Natural killer cell (primary cell): ENCODE measurements at places on chromosomes 2 and 18. TPM values are rescaled to one million over a fixed set of nuclear protein-coding genes. Genes with fewer than 3 reads are reported as not detected.

The CCDC150 gene
- 1.1 TPM for total RNA-seq

The GAD1 gene
- not detected for total RNA-seq

The MROH2A gene
- not detected for total RNA-seq

The GPAT2 gene
- 3.8 TPM for total RNA-seq

The RBM45 gene
- total RNA-seq: 10.9 TPM

The C1QL2 gene
- total RNA-seq: not detected

The LAMA1 gene
- not detected for total RNA-seq

The CGREF1 gene
- not detected for total RNA-seq

The CNOT9 gene
- 61.4 TPM for total RNA-seq

The ZNF396 gene
- total RNA-seq: 1.2 TPM

The ZAP70 gene
- 1,008 TPM for total RNA-seq

The DSG2 gene
- not detected for total RNA-seq

The ALLC gene
- not detected for total RNA-seq

The SH3RF3 gene
- total RNA-seq: 0.23 TPM

The TBR1 gene
- total RNA-seq: not detected

The ICOS gene
- 4.2 TPM for total RNA-seq

The IL1RN gene
- 0.52 TPM for total RNA-seq

The PREPL gene
- 17.2 TPM for total RNA-seq

The NAPG gene
- total RNA-seq: 34.3 TPM

The HDHD2 gene
- 35.3 TPM for total RNA-seq

The SCG2 gene
- not detected for total RNA-seq

The SMAD2 gene
- 160 TPM for total RNA-seq

The SAG gene
- total RNA-seq: 0.33 TPM

The NT5C1B gene
- not detected for total RNA-seq

The TYMS gene
- 7.8 TPM for total RNA-seq

The CHRNG gene
- total RNA-seq: not detected

The CIB4 gene
- not detected for total RNA-seq

The SERPINB2 gene
- 1.4 TPM for total RNA-seq

The EFR3B gene
- total RNA-seq: 0.05 TPM

The SKOR2 gene
- not detected for total RNA-seq

The FOXI3 gene
- not detected for total RNA-seq

The FHOD3 gene
- not detected for total RNA-seq

The SERPINB7 gene
- total RNA-seq: not detected

The NEU2 gene
- not detected for total RNA-seq

The GPR75 gene
- total RNA-seq: 4.1 TPM

The RTP5 gene
- 0.47 TPM for total RNA-seq

The ANO7 gene
- 0.97 TPM for total RNA-seq

The TUBA4B gene
- not detected for total RNA-seq

The GBX2 gene
- total RNA-seq: not detected

The MCM6 gene
- 15.9 TPM for total RNA-seq

The TACR1 gene
- not detected for total RNA-seq

The CFC1 gene
- total RNA-seq: not detected

The GLI2 gene
- not detected for total RNA-seq

The COLEC12 gene
- total RNA-seq: not detected

The SOX11 gene
- not detected for total RNA-seq
